ENCODE measurements at places on chromosomes 11 and 22.

DNA sequence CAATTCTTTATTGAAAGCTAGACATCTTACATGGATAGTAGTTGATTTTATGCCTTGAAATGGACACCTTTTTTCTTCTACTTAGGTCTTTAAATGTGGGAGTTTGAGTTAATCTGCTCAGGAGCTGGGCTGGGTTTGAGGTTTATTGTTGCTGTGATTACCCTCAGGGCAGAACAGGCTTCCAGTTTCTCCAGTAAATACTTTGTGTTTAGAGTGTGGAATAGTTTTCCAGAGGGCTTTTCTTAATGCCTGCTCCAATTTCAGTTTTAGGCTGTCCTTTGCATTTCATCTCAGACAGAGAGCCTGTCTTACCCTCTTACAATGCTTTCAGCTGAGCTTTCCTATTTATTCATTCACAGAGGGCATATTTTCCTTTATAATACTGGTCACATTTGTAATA is 69.9 kb upstream of the ADORA2A start:
- no peak for DNase-seq

DNA sequence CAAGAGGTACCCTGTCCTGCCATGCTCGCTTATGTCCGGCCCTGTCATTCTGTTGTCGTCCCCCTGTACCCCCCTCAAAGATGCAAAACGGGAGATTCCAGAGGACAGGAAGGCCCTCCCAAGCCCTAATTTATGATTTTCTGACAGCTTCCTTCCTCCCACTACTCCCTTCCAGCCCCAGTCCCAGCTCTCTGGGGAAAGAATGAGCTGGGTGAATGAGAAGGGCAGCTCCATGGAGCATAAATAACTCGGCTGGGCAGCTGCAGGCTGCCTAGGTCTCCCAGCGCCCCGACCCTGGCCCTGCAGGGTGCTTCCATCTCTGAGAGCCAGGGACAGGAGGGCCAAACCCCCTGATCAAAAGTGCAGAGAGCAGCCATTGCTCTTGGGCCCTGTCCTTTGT is 3.9 kb upstream of the EMID1 start:
- DNase-seq: no peak

DNA sequence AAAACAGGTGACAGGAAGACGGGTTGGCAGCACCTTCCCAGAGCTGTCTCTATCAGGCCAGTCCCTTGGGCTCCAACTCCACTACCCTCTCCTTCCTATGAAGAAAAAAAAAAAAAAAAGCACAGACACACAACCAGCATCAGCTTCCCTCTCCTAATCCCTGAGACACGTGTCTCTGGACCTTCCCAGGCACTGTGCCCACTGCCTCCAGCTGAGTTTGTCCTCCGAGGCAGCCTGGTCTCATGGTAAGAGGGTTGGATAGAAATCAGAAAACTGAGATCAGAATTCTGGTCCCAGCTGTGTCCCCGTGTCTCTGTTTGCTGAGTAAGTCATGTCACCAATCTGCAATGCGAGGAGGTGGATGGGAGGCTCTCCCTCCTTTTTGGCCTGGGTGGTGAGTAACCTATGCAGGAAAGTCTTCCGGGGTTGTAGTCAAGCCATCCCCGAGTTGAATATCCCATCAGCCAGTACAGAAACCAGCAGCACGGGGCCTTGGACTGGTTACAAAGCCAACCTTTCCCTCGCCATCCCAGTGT is 193.7 kb upstream of the TBCEL start:
- DNase-seq: no peak

DNA sequence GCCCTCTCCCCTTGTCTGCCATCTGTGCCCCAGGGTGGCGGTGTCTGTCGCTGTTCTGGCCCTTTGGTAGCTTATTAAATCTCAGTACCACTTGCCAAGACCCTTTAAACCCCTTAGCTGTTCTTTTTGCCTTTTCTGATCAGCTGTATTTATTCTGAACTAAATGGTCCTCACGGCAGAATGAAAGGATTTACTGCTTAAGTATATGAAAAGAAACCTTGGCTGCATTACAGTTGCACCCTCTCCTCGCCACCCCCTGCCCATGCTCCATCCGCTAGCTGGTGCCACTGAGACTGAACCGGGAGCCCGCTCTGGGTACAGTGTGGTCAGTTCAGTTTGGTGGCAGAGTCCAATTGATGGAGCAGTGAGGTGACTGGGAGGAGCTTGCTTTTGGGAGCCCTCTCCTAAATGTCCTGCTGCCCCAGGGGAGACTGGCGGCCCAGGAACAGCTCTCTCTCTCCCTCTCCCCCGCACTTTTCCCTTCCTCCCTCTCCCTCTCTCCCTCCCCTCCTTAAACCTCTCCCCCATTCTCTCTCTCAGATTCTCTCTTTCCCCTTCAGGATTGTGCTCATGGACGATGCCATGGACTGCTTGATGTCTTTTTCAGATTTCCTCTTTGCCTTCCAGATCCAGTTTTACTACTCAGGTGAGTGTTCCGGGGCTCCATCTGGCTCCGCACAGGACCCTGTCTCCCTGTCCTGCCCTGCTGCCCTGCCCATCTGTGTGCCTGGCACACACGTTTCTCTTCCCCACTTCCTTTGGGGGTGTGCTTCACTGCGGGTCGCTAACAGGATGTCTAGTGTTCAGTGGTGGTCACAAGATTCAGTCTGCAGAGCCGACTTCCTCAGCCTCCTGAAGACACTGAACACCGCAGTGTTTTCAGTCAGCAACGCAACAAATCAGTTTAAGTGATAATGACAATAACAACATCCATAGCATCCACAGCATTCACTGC is 21.8 kb downstream of the ARFGAP2 start:
- DNase-seq: peak; percentile 31

- no peak for DNase-seq
Observed at GRCh38 chr11:34632105-34632791, 11.4 kb downstream of the EHF start.

- no peak for DNase-seq
Observed at GRCh38 chr11:64436000-64436399, 77.0 kb downstream of the RPS6KA4 start.

GRCh38 chr22:19271856-19272535 is 19.5 kb downstream of the CLTCL1 start:
- no peak for DNase-seq

- no peak for DNase-seq
Observed at GRCh38 chr22:43921370-43921769, 2.2 kb upstream of the PNPLA3 start.

DNA sequence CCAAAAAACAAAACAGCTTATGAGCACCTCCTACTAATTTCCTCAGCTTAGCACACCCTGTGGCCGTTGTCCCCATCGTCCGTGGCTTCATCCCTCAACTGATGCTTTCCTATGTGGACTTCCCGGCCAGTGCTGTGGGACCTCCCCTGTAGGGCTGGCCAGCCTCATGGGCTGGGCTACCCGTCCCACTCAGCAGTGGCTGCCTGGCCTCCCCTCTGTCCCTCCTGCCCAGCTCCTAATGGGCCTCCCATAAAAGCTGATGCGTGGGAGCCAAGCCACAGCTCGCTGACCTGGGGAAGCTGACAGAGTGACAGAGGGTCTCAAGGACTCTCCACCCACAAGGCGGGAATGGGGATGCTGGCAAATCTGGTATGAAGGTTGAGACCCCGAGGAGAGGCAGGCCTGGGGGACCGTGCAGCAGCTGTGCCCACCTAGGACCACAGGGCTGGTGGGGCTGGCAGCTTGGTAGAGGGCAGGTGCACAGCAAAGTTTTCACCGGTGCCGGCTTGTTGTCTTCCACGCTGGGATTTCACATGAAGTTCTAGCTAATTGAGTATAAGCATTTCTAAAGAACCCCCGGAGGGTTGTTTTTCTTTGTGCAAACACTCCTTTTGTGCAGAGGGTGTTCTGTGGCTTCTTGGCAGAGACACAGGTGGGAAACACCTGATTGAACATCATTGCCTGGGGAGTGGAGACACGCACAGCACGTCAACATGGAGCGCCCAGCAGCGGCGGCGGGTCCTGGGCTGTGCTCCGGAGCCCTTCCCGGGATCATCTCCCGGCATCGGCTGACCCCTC is 23.2 kb downstream of the TBX1 start:
- DNase-seq: no peak

- no peak for DNase-seq
Observed at GRCh38 chr11:134819041-134819440, 407.0 kb upstream of the B3GAT1 start.

DNA sequence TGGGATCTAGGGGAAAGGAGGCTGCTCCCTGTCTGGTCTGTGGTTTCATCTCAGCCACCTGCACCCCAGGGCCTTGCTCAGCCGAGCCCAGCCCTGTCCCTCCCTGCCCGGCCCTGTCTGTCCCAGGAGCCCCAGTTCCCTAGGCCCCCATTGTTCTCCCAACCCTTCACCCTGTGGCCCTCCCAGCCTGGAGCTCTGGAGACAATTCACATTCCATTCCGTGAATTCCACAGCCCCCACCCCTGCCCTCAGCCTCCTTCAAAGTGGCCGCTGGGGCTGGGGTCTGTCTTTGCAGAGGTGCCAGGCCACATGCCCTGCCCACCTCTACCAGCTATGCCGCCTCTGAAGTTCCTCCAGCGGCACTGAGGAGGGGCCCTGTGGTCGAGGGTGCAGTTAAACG is 77.9 kb upstream of the WNT11 start:
- no peak for DNase-seq

GRCh38 chr11:41713030-41713429 is 253.6 kb upstream of the LRRC4C start:
- no peak for DNase-seq

- no peak for DNase-seq
Observed at GRCh38 chr11:6489306-6489705, 7.8 kb upstream of the DNHD1 start.

- DNase-seq: no peak
Observed at GRCh38 chr11:79794484-79795393, 353.9 kb upstream of the TENM4 start.
